ENCODE measurements at places on chromosomes 6 and 20.

- no peak for DNase-seq
These were observed 46.9 kb downstream of the LAMA2 start for GRCh38 chr6:128929869-128930268.

- DNase-seq: peak; percentile 4
These were observed 3.5 kb downstream of the CTNNBL1 start for GRCh38 chr20:37697314-37697713.

DNA sequence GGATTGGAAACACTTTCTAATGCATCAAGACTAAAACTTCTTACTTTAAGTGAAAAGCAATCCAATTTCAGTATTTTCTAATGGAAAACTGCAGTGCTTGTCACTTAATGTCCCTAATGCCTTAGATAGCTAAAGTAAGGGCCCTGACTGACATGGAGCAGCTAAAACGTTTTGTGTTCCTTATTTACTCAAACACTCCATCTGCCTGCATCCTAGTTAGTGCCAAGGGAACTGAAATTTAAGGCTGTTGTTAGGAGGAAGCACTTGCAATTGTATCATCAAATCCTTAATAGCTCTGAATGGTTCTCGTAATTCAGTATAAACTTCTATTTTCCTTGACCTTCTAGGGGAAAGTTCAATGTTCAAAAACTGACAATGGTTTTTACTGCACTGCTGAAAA lies 127.4 kb downstream of the GJA10 start:
- no peak for DNase-seq

- peak; percentile 80 for DNase-seq
These were observed 1.4 kb upstream of the HIVEP1 start for GRCh38 chr6:12010635-12011275.

- no peak for DNase-seq
These were observed 175.2 kb downstream of the ARID1B start for GRCh38 chr6:156952401-156952800.

- peak; percentile 82 for DNase-seq
These were observed 25.4 kb upstream of the ASIP start for GRCh38 chr20:34215711-34216381.

DNA sequence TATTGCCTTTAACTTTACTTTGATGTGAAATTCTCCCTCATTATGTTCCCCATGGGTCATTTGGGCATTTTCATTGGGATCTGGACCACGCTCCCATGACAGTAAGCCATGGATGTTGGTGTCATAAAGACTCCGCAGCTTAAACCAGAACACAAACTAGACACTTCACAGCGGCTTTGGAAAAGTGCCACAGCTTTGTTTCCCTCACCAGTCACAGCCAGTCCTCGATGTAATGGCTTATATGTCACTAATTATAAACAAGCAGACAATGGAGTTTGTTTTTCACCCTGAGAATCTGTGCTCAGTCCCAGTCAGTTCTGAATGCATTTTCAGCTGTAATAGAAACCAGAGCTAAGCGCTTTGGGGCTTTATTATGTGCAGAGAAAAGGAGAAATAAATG lies 23.2 kb upstream of the DAAM2 start:
- DNase-seq: no peak

GRCh38 chr6:134614606-134615485 lies 296.9 kb upstream of the SGK1 start:
- no peak for DNase-seq

- DNase-seq: no peak
These were observed 88.3 kb upstream of the AFDN start for GRCh38 chr6:167738386-167738785.

GRCh38 chr6:78390066-78390465 lies 477.3 kb upstream of the IRAK1BP1 start:
- DNase-seq: no peak

- no peak for DNase-seq
These were observed 10.7 kb downstream of the PKIB start for GRCh38 chr6:122620902-122621301.

- DNase-seq: no peak
These were observed 63.1 kb downstream of the TTI1 start for GRCh38 chr20:37969949-37970855.

- DNase-seq: no peak
These were observed 20.2 kb upstream of the APMAP start for GRCh38 chr20:25012616-25013189.

DNA sequence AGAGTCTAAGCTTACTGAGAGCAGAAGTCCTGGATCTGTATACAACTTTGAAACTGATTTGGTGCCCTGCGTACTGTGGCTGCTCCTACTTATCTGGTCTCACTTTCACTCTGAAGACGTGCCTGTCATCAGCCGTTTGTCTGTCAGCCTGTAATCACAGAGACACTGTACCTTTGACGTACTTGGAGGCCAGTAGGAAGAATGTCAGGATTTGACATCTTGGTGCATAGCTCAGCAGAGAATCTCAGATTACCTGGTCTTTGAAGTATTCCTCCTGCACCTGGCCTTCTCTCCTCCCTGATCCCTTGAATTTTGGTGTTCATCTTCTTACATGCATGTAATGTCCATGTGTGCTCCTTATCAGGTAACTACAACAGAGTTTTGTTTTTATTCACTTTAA lies 37.7 kb downstream of the DSE start:
- DNase-seq: no peak

DNA sequence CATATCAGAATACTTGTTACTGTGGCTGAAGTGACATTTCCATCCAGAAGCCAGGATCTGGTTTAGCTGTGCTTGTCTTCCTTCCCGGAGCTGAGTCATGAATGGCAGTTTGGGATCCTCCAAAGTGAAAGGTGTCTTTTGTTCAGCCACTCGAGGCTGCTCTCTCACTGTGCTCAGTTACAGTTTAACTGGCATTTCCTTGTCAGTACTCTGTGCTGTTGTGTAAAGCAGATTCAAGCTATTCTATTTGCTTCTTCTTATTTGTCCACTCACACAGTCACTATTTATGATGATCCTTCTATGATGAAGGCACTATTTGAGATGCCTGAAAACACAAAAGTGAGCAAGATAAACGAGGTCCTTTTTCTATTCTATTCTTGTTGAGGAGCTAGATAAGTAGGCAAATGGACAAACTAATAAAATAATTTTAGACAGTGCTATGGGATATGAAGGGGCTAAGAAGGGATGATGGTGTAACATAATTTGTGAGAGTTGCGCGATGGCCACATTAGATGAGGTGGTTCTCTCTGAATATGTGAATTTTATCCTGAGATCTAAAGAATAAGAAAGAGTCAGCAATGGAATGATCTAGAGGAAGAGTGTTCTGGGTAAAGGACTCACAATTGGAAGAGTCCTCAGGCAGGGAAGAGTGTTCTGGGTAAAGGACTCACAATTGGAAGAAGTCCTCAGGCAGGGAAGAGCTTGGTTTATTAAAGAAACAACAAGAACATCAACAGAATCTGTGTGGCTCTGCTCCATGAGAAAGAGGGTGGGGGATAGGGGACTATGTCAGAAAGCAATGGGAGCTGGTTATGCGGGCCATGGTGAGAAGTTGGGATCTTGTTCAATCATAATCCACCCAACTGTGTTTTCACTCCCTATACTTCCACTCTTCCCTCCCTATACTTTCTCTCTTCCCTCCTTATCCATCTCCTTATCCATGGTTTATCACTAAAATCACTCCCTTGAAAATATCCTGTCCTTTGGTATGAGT lies 40.1 kb downstream of the CYP24A1 start:
- no peak for DNase-seq

GRCh38 chr6:132525866-132526265 lies 12.2 kb upstream of the TAAR9 start:
- no peak for DNase-seq

DNA sequence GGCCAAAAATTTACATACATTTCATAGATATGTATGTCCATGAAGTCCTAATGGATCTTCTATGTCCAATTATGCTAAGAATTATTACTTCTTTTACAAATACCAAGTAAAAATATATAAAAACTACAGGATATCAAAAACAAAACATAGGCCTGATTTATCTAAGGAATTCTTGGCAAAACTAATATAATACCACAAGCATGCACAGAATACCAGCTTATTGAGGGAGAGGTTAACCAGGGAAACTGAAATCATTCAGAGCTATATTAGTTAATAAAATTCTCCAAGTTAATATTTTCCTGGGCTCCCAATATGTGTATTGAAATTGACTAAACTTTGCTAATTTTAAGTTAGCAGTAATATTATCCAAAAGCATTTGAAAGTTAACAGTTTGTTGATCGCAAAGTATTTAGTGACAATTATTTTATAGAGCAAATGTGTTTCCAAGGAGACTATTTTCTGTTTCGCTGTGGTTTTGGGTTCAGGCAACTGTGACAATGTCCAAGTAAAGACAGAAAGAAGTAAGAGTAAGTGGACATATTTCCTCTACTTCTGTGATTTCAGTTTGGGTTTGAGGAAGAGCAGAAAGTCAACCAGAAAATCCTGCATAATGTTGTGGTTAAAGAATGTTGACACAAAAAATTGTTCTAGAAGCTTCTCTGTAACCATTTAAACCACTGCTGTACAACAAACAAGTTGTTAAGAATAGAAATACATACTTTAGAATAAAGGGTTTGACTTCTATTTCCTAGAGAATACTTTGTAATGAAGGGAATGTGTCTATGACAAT lies 167.4 kb downstream of the COL21A1 start:
- no peak for DNase-seq

- DNase-seq: no peak
These were observed 52.4 kb upstream of the IPCEF1 start for GRCh38 chr6:154408891-154409500.

GRCh38 chr6:33776186-33776585 lies 12.7 kb downstream of the LEMD2 start:
- no peak for DNase-seq

DNA sequence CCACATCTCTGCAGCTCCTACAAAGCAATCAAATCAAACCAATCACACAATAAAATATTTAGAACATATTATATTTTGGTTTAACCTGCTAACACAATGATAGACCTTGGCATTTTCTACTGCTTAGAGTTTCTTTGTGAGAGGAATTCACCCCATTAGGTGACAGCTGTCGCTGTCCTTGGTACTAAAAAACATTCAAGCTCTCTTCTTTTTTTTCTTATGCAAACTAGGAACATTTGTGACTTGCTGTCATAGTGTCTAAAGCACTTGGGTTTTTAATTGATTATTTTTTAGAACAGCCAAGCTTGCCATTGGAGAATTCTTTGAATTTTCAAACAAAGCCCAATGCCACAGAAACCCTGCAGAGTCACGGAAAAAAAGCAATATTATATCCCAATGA lies 46.4 kb downstream of the CNR1 start:
- DNase-seq: no peak

GRCh38 chr6:114323784-114324183 lies 19.0 kb downstream of the HS3ST5 start:
- DNase-seq: no peak

- DNase-seq: peak; percentile 88
These were observed 90.0 kb downstream of the PRND start for GRCh38 chr20:4811661-4812181.

DNA sequence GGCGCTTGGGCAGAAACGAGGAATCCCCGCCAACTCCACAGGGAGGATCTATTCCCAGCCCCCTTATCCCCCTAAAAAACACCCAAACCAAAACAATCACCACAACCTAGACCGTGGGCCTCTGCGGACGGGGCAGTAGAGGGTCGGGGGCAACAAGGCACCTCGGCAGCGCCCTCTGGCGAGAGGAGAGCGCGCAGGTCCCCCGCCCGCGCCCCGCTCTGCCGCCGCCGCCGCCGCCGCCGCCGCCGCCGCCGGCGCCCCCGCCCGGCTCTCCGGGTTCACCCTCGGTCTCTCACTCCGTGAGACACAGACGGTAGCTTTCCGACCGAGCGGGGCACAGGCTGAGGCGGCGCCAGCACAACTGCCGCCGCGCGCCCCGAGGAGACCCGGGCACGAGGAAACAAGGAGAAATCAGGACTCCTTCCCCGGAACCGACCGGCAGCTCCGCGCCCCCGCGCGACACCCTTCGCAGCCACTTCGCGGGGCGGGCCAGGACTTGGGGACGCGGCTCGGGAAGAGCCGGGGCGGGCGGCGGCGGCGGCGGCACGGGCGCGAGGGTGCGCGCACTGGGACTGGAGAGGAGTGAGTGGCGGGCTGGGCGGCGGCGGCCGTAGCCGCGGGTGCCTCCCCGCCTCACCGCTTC lies at the start of gene SLC35F1:
Gene SLC35F1, plus strand, starts transcription at position 307 of the 643 bp plus-strand sequence.
- peak; percentile 35 for DNase-seq

DNA sequence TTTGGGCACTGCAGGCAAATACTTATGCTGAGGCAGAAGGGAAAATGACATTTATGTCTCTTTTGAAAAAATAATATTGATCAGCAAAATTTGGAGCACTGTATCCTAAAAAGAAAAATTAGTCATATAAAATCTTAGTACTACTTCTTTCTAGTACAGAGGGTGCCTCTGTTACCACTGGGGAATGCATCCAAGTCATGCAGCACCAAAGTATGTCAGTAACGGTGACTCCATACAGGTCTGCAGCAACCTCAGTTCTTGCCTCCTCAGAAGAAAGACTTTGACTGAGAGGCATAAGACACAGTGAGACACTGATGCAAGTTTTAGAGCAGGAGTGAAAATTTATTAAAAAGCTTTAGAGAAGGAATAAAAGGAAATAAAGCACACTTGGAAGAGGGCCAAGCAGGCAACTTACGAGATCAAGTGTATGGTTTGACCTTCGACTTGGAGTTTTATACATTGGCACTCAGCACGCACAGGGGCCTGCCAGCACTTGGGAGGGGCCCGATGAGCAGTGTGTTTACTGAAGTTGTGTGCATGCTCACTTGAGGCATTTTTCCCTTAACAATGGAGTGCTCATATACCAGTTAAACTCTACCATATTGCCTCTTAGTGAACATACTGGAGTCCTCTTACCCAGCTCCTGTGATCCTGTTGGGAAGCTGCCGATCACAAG lies 1244.8 kb downstream of the EPHA7 start:
- DNase-seq: no peak

DNA sequence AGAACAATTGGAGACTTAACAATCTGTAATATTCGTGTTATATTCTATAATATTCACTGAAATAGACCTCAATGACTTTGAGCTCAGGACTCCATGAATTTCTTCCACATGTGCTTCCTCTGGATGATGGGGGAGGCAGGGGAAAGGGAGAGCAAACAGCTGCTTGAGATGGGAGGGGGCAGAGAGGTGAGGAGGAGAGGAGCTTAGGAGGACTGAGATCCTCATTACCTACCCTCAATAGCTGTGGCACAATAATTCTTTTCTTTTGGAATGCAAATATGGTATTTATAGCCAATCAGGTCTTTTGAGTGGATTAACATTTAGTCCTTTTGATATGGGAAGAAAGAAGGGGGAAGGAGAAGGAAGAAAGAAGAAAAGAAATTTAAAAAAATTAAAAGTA lies 64.1 kb upstream of the ZNF217 start:
- no peak for DNase-seq

GRCh38 chr20:54184071-54184470 lies 10.3 kb upstream of the CYP24A1 start:
- DNase-seq: no peak
